ENCODE measurements at places on chromosomes 1 and 21.

DNA sequence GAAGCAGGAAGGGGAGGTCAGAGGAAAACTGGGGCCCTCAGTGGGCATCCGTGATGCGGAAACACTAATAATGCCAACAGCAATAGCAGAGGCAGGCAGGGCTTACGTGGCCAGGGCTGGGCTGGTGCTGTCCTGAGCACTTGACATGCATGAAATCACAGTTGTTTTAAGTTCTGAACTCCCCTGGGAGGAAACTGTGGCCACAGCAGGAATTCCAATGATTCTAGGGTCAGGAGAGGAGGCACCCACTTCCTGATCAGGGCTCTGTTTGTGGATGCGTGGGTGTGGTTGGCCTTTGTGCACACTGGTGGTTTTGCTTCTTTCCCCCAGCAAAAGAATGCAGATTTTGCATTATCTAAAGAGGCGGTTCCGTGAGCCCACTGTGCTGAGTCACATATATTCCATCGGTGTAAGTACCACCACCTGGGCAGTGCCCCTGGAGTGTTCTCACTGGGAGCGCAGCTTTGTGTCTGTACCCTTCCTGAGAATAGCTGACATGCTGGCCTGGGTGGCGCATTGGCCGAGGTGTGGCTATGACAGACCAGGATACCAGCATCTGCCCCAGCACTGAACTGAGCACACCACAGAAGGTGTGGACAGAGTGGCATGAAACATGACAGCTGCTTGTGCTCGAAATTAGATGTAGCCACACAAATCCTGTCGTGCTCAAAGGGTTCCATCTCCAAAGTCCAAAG is 71.0 kb downstream of the PDE9A start:
- peak; percentile 64 for DNase-seq

DNA sequence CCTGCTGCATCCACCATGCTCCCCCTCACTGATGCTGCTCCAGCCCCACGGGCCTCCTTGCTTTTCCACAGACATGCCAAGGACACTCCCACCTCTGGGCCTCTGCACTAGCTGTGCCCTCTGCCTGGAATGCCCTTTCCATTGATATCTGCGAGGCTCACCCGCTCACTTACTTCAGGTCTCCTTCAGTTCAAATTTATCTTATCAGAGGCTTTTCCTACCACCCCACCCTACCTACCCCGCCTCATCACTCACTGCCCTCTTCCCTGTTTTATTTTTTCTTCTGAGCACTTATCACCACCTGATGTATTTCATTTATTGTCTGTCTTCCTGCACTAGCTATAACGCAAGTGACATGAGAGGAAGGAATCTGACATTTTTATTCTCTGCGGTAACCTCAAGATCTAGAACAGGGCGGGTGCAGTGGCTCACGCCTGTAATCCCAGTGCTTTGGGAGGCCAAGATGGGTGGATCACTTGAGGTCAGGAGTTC is 7.0 kb downstream of the HSPG2 start:
- DNase-seq = no peak

DNA sequence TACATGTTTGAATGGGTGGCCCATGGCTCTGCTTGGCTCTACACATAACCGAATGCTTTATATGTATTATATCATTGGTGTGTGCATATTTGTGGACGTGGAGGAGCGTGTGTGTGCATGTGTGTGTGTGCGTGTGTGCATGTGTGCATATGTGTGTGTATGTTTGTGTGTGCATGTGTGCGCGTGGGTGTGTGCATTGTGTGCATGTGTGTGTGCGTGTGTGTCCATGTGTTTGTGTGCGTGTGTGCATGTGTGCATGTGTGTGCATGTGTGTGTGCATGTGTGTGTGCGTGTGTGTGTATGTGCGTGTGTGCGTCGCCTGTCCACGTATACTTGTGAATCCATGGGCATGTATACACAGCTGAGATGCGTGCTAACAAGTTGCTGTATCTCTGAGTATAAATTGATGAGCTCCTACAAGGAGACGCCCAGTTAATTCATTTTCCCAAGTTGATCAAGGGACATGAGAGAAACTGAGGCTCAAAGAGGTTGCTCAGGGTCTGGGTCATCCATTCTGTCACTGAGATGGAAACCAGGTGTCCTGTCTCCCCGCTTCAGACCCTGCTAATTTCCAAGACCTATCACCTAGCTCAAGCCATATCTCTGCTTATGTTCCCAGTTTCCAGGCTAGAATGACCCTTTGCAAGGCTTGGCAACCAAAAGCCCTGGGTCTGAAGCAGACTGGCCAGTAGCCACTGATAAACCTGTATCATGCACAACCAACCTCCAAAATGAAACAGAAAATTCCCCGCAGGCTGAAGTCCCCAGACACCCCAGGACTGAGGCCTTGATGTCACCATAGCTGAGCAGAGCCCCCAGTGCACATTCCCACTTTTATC is 2.8 kb upstream of the CTRC start:
- no peak for DNase-seq

DNA sequence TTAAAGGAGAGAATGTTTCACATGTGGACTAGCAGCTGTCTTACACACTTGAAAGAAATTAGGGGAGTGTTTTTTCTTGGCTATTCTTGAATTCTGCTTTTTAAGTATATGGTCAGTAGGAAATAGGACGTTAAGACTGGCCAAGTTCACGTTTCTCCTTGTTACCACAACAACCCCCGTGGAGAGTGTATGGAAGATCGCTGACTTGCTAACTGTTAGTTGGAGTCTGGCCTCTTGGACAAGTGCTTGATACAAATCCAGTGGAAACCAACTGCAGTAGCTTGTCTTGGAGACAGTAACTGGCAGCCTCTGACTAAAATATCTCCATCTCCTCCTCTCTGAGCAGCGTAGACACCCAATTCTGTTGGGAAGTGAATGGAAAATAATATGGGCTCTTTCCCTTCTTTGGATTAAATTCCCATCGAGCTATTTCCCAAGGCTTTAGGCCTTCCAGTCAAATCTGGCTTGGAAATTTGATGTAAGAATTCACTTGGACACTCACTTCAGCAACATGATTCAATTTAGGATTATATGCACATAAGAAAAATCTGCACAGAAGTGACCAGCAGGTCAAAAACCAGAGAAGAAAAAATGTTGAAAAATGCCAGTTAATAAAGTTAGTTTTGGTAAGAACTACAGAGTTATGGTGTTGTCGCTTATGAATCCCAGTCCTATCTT is 3.6 kb upstream of the NFIA start:
- peak; percentile 88 for DNase-seq

- DNase-seq = peak; percentile 42
Observed at GRCh38 chr1:9792156-9793042, 31.4 kb downstream of the CLSTN1 start.

GRCh38 chr1:43443197-43443946 is 10.4 kb downstream of the HYI start:
- DNase-seq = peak; percentile 17

DNA sequence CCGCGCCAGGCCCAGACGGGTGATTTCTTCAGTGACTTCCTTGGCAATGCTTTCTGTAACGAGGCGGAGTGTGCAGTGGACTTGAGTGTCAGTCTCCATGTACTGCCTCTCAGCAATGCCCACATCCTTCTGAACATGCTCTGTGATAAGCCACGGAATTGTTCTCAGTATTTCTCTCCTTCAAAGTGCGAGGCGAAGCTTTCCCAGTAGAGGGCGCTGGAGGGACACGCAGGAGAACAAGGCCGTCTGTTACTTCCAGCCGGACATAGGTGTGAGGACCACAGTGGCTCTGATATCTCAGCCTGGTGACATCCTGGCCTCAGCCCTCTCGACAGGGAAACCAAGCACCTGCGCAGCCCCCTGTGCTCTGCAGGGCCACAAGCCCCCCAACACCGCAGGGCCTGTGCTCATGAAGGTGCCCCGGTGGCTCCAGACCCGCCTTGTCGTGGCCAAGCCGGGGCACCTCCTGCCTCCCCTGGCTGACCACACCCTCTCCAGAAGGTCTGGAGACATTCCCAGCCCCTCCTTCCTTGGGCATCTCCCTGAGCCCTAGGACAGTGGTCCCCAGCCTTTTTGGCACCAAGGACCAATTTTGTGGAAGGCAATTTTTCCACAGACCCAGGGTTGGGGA is 46.1 kb upstream of the BACE2 start:
- peak; percentile 88 for DNase-seq

GRCh38 chr1:115873184-115873583 is 32.3 kb upstream of the NHLH2 start:
- DNase-seq = no peak

GRCh38 chr1:198970916-198971315 is 332.1 kb downstream of the PTPRC start:
- DNase-seq = no peak

GRCh38 chr21:41681348-41681801 is 85.5 kb downstream of the RIPK4 start:
- no peak for DNase-seq

GRCh38 chr1:38586993-38587646 is 272.5 kb downstream of the RRAGC start:
- DNase-seq = no peak

DNA sequence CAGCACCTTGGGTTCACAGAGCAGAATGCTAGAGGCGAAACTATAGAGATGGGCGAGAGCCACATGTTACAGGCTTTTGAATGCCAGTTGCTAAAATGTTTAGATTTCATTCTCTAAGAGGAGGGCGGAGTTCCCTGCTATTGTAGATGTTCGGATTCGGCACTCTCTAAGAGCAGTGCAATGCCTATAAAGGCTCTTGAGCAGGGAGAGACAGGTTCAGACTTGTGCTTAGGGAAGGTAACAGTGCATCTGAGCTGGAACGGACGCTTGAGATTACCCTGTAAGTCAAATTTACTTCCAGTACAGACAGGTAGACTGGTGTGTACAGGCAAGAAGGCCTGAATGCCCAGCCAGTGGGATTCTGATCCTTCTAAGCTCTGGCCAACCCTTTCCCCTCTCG is 15.3 kb downstream of the LURAP1 start:
- no peak for DNase-seq

- no peak for DNase-seq
Observed at GRCh38 chr1:168960114-168960513, 146.4 kb upstream of the ATP1B1 start.

GRCh38 chr1:214329470-214330220 is 48.7 kb downstream of the SMYD2 start:
- no peak for DNase-seq

DNA sequence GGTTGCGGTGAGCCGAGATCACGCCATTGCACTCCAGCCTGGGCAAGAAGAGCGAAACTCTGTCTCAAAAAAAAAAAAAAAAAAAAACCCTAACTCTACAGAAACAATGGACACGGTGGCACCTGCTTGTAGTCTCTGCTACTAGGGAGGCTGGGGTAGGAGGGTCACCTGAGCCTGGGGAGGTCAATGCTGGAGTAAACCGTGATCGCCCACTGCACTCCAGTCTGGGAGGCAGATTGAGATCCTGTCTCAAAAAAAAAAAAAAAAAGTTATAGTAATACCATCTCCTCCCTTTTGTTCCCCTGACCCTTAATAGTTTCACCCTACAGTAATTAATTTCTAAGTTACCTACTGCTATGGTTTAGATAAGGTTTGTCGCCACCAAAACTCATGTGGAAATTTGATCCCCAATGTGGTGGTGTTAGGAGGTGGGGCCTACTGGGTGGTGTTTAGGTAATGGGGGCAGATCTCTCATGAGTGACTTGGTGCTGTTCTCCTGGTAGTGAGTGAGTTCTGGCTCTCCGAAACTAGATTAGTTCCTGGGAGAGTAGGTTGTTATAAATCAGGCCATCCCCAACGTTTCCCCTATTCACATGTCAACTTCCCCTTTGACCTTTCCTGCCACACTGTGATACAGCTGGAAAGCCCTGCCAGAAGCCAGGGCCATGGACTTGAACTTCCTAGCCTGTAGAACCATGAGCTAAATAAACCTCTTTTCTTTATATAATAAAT is 9.8 kb downstream of the FBXO42 start:
- DNase-seq = no peak

- no peak for DNase-seq
Observed at GRCh38 chr1:44999232-44999631, 11.9 kb downstream of the HECTD3 start.

- DNase-seq = no peak
Observed at GRCh38 chr1:89065079-89065868, at the start of gene GBP1. TSS of gene GBP1 (minus strand) at chr1:89065208. CDS start at chr1:89063234, 1,974 bp downstream.

- no peak for DNase-seq
Observed at GRCh38 chr1:22861764-22862440, 110.8 kb downstream of the LACTBL1 start.

DNA sequence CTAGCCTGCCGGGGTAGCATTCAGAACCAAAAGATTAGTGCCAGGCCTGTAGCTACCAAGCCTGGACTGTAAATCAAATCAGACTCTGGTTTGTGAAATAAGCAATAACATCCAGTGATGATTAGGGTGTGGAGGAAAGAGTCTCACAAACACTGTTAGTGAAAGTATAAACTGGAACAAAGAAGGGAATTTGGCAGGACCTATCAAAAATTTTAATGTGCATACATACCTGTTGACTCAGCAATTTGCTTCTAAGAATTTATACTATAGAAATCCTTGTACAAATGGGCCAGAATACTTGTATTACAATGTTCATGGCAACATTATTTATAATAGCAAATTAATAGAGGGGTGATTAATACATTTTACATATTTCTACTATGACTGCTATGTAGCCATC is 109.8 kb upstream of the WARS2 start:
- DNase-seq = no peak

DNA sequence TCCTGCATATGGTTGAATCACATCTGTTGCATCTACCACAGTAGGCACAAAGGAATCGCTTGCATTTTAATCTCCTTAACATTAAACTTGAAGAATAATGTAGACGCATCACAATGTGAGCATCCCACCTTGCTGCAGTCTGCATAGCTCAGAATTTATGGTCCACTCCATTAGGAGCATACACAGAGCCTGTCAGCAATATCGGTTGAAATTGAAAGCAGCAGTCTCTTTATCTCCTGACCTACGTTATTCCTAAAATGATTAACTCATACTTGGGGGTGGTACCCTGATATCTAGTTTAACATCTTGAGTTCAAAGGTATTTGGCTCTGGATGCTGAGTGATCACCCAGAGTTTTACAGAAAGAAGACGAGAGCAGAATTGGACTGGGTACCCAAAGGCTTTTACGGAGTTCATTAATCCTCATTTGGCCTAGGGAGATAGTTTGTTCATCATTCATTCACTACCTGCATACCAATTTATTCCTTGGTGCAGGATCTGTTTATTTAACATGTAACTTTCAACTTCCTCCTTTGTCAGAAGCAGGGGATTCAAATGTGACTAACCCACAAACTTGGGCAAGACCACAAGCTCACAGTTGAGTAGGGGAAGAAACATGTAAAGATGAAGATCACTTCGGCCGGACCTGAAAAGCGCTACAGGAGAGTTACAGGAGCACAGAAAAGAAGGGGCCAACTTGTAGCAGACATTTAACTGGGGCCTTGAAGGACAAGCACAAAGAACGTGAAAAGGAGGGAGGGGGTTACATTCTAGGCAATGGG is 187.9 kb downstream of the DAB1 start:
- no peak for DNase-seq
